T follicular helper cell (primary cell): ENCODE measurements at places on chromosomes 11 and 22.

DNA sequence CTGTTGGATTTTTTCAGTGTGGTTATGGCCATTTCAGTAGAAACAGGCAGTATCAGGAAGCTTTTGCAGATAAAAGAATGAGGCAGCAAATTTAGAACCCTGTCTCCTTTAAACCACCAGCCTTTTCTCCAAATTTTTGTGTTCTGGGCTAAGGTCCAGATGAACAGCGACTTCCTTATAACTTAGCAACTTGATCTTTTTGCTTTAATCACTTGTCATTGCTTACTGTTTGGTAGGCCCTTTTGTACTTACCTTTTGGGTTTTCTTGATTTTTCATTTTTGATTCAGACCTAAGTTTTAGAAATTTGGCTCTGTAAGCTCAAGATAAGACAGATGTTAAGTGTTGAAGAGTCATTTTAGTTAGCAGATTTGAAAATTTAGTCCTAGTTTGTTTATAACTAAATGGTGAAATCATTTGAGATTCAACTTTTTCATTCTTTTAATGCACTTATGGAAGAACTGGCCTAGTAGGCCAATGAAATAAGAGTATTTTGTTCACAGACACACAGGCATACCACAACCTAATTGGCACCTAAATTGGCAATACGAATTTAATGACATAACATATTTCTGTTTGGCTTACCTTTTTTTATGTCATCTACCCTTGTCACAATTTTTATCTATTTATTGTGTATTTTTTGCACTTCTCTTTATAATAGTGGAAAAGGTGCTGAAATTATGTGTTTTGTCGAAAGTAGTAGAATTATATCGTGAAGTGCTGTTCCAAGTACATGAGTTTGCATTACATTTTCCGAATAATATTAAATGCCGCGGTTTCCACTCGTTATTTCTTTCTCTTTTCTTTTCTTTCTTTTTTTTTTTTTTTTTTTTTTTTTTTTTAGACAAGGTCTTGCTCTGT lies 2.1 kb downstream of the RTN3 start:
- no peak for DNase-seq

DNA sequence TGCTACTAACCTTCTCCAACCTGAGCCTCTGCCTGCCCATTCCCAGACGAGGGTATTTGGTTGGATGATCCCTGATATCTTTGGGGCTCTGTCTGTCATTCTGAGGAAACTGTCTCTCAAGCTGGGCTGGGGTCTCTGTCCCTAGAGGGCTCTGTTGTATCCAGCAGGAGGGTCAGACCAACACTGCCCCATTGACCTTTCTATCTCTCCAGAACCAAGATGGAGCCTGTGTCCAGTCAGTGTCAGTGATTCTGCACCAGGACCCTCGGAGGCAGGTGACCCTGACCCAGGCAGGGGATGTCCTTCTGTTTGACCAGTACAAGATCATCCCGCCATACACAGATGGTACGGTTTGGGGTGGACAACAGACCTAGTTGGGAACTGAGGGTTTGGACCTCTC lies 21.9 kb downstream of the OTOG start:
- no peak for DNase-seq

DNA sequence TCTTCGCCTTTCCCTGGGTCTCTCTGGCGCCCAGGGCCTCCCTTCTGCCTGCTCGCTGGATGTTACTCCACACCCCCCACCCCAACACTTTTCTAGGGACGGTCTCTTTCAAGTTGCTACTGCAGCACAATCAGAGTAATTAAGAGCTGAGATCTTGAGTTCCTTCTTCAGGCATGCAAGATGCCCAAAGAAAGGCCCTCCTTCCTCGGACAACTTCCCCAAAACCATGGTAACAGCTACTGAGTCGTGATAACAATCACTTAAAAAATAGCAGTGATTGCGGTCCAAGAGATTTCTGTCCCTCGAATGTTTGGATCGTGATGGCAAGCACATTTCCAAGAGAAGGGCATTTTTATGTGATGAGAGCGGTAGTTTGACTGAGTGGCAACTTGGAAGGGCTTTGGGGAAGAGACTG lies 638 bp upstream of the TENM4 start:
- no peak for DNase-seq

- DNase-seq: no peak
These were observed 160.5 kb downstream of the DDX10 start for GRCh38 chr11:108825381-108825780.
